ENCODE measurements at places on chromosomes 13 and 19. TPM values are rescaled to one million over a fixed set of nuclear protein-coding genes. Genes with fewer than 3 reads are reported as not detected.

DNA sequence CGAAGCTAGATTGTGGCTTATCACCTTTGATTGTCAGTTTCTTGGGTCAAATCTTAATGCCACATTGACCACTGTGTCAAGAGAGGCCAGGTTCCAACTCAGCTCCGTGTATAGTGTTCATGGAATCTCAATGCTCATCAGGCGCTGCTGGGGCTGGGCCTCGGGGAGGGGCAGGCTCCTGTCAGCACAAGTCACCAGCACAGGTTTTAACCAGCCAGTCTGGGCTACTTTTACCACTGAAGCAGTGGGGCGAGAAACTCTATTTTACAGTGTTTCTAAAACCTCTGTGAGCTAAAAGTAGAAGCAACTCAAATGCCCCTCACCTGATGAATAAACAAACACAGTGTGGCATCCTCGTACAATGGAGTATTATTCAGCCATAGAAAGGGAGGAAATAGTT, 118.7 kb upstream of the GJB6 start:
- no peak overlapping the region for H3K27ac ChIP-seq
- no peak for DNase-seq
- no peaks in the 10 kb centered on the region for H3K27me3 ChIP-seq

DNA sequence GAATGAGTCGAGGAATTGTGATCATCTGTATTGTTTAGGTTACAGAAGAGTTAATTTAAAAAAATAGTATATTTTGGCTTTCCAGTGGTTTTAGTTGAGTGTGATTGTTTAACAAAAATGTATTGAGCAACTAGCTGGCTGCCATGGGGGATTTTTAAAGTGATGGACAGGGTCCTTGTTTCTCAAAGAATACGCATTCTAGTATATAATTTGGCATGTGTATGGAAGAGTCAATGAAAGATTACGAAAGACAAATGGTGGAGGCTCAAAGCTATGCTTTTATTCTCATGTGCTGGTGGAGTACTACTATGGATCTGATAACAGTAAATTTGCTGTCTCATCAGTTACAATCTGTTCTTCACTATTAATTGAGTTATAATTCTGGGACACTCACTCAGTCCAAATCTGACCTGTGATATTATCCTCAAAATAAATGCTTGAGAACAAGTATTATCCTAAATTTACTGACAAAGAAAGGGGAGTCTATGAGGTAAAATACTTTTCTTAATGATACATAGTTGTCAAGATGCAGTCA, 240.0 kb downstream of the GPC6 start:
- H3K4me3 ChIP-seq: no peak overlapping the region
- no peaks in the 10 kb centered on the region for H3K27me3 ChIP-seq
- H3K27ac ChIP-seq: no peak overlapping the region
- H3K4me1 ChIP-seq: no peaks in the 10 kb centered on the region
- H3K36me3 ChIP-seq: no peaks in the 10 kb centered on the region

- DNase-seq: peak; percentile 51
- no peaks in the 10 kb centered on the region for H3K4me1 ChIP-seq
- H3K27ac ChIP-seq: no peak overlapping the region
- H3K4me3 ChIP-seq: no peak overlapping the region
These were observed 1.3 kb upstream of the FFAR1 start for GRCh38 chr19:35346193-35347052.

- DNase-seq: no peak
- no peaks in the 10 kb centered on the region for H3K27me3 ChIP-seq
- no peak overlapping the region for H3K4me3 ChIP-seq
- no peaks in the 10 kb centered on the region for H3K36me3 ChIP-seq
- H3K4me1 ChIP-seq: no peaks in the 10 kb centered on the region
These were observed 45.0 kb downstream of the LACC1 start for GRCh38 chr13:43924549-43925245.

DNA sequence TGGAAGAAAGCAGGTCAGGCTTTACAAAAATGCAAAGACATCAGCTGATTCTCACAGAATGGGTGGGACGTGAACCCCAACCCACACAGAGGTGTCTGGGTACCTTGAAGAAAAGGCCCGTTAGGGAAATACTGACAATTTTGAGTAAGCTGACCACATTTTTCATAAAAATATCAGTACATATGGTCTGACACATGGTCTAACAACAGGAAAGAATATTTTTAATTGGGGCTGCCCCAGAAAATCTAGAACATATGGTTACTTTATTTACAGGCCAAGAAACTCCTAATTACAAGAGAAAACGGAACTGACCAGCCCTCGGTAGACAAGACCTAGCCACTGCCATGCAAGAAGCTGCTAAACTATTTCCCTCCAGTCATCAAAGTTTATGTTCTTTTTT, 48.7 kb upstream of the ITM2B start:
- no peak for DNase-seq
- no peak overlapping the region for H3K27ac ChIP-seq
- H3K27me3 ChIP-seq: no peaks in the 10 kb centered on the region
- no peaks in the 10 kb centered on the region for H3K4me1 ChIP-seq
- no peaks in the 10 kb centered on the region for H3K36me3 ChIP-seq
- no peak overlapping the region for H3K4me3 ChIP-seq

GRCh38 chr13:48741377-48741776, 87.6 kb downstream of the CYSLTR2 start:
- no peaks in the 10 kb centered on the region for H3K4me1 ChIP-seq
- no peaks in the 10 kb centered on the region for H3K27me3 ChIP-seq
- H3K27ac ChIP-seq: no peak overlapping the region
- DNase-seq: no peak

DNA sequence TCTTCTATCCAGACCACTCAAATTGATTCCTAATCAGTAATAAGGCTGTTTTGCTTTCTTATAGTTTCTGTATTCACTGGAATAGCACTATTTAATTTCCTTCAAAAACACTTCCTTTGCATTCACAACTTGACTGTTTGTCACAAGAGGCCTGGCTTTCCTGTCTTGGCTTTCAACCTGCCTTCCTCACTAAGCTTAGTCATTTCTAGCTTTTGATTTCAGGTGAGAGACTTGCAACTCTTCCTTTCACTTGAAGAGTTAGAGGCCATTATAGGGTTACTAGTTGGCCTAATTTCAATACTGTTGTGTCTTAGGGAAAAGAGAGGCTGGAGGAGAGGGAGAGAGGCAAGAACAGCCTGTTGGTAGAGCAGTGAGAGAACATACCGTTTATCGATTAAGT, 47.0 kb downstream of the SACS start:
- no peaks in the 10 kb centered on the region for H3K4me1 ChIP-seq
- no peaks in the 10 kb centered on the region for H3K27me3 ChIP-seq
- H3K4me3 ChIP-seq: no peak overlapping the region
- H3K36me3 ChIP-seq: no peaks in the 10 kb centered on the region
- no peak for DNase-seq

DNA sequence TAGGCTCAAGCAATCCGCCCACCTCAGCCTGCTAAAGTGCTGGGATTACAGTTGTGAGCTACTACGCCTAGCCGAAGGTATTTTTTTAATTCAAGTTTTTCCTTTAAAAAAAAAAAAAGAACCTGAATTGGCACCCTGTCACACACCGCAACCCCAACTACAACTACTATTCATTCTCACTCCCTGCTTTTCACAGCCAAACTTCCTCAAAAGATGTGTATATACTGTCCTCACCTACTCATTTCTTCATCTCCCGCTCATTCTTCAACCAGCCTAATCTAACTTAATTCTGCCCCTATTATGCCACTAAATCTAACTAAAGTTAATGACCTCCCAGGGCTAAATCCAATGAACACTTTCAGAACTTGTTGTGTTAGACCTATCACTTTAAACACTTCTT, 12.7 kb upstream of the WBP4 start:
- no peak overlapping the region for H3K27ac ChIP-seq
- no peak for DNase-seq
- no peaks in the 10 kb centered on the region for H3K4me1 ChIP-seq
- no peaks in the 10 kb centered on the region for H3K27me3 ChIP-seq
- H3K4me3 ChIP-seq: no peak overlapping the region
- no peaks in the 10 kb centered on the region for H3K36me3 ChIP-seq

GRCh38 chr19:4768934-4769777, 22.4 kb upstream of the FEM1A start:
- H3K36me3 ChIP-seq: no peaks in the 10 kb centered on the region
- DNase-seq: peak; percentile 57
- H3K27ac ChIP-seq: no peak overlapping the region
- no peaks in the 10 kb centered on the region for H3K27me3 ChIP-seq
- no peaks in the 10 kb centered on the region for H3K4me1 ChIP-seq

- no peaks in the 10 kb centered on the region for H3K27me3 ChIP-seq
- H3K4me3 ChIP-seq: peak overlapping the region; percentile 91
- H3K27ac ChIP-seq: peak overlapping the region; percentile 97
- peaks cover 16% of the 10 kb centered on the region for H3K4me1 ChIP-seq
- H3K36me3 ChIP-seq: no peaks in the 10 kb centered on the region
These were observed 949 bp downstream of the SERTAD1 start for GRCh38 chr19:40424637-40425449.

- H3K4me1 ChIP-seq: no peaks in the 10 kb centered on the region
- no peak overlapping the region for H3K4me3 ChIP-seq
- H3K27ac ChIP-seq: no peak overlapping the region
- H3K27me3 ChIP-seq: no peaks in the 10 kb centered on the region
- H3K36me3 ChIP-seq: no peaks in the 10 kb centered on the region
These were observed 95.7 kb upstream of the C1QTNF9B start for GRCh38 chr13:23992781-23993679.

- peaks cover 4% of the 10 kb centered on the region for H3K4me1 ChIP-seq
- H3K27ac ChIP-seq: no peak overlapping the region
- no peaks in the 10 kb centered on the region for H3K27me3 ChIP-seq
- no peak for DNase-seq
- H3K4me3 ChIP-seq: no peak overlapping the region
These were observed 4.7 kb upstream of the PTGIR start for GRCh38 chr19:46629546-46630025.

DNA sequence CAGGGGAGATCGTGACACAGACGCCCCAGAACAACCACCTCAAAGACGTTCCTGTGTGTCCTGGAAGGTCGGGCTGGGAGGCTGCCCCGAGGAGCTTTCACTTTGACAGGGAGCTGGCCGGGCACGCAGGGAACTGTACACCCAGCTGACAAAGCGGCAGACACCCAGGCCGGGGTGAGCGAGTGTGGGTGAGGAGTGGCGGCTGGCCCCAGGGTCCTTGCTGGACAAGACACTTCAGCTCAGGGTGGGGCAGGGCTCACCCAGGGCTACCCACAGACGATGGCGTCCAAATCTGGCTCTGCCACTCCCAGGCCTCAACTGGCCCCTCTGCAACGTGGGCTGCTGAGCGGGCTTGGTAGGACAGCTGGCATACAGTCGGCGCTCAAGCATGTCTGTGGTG, 2.0 kb downstream of the FGF22 start:
- no peaks in the 10 kb centered on the region for H3K27me3 ChIP-seq
- no peaks in the 10 kb centered on the region for H3K36me3 ChIP-seq
- H3K4me3 ChIP-seq: no peak overlapping the region
- peak; percentile 67 for DNase-seq

DNA sequence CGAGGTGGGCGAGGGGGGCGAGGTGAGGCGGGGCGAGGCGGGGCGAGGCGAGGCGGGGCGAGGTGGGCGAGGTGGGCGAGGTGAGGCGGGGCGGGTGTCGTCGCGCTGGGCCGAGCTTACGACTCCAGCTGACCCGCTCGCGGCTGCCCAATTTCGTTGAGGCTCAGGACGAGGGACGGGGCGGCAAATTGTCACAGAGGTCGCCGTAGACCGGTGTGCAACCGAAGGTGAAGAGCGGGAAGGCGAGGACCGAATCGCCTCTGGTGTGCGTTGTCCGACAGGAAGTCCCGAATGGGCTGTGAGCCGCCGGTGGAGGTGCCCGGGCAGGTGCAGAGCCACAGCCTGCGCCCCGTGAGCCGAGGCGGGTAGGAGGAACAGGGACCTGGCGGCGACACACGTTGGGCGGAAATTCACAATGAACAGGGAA, at the start of gene LACC1:
Gene LACC1, plus strand, starts transcription at position 150 of the 427 bp plus-strand sequence. CDS start 1,082 bp downstream, outside the sequence.
- H3K4me1 ChIP-seq: no peaks in the 10 kb centered on the region
- no peaks in the 10 kb centered on the region for H3K36me3 ChIP-seq
- peak within 1 kb of the TSS; percentile 96 for H3K27ac ChIP-seq
- DNase-seq: peak; percentile 40

DNA sequence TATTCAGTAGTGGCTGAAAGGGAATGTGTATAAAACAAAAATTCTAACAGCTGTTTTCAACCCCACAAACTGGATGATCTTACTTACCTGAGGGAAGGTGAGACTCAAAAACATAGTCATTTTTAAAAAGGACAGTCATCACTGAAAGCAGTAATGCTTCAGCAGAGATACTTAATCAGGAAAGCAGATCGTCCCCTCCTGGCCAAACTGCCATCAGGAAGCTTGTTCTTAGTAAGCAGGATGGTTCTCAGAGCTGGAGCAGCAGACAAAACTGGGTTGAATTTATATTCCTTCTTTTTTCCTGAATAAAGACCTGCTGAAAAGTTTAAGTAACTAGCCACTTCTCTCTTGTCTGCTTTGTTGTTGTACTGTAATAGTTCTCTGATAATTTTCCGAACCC, 1156.5 kb downstream of the OLFM4 start:
- H3K36me3 ChIP-seq: no peaks in the 10 kb centered on the region
- DNase-seq: no peak
- no peak overlapping the region for H3K27ac ChIP-seq

DNA sequence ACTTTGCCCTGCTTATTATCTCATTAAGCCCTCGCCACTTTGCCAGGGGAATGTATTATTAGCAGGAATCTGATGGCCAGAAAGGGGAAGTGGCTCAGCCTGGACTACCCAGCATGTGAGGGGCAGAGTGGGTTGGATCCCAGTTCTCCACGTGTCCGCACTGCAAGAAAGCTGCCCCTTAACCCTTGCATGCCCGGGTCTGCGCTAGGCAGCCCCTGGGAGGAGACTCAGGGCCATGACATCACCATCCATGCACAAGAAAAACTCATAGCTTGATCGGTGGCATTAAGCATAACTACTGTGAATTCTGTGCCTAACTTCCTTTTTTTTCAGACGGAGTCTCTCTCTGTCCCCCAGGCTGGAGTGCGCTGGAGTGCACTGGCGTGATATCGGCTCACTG, 8.9 kb downstream of the CACNG8 start:
- H3K4me3 ChIP-seq: no peak overlapping the region
- no peak overlapping the region for H3K27ac ChIP-seq

GRCh38 chr13:23673354-23673753, 103.1 kb downstream of the TNFRSF19 start:
- H3K27ac ChIP-seq: no peak overlapping the region
- H3K4me1 ChIP-seq: no peaks in the 10 kb centered on the region
- DNase-seq: no peak
- no peak overlapping the region for H3K4me3 ChIP-seq
- no peaks in the 10 kb centered on the region for H3K27me3 ChIP-seq
- no peaks in the 10 kb centered on the region for H3K36me3 ChIP-seq

DNA sequence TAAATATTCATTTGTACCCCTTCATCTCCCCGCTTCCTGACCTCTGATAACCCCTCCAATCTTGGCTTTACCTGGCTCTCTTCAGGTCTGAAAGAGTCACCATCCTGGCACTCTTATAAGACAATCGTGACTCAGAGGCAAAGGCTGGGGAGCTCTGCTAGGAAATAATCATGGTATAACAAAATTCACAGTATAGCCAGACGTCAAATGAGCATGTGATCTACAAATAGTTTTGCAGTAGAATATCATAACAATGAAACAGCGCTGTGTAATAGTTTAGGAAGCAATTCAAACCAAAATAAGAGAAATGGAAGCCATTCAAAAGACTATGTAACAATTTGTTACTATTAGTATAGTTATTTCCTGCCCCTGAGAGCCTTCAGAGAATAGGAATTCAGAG, 34.2 kb downstream of the RXFP2 start:
- H3K4me3 ChIP-seq: no peak overlapping the region
- H3K27ac ChIP-seq: no peak overlapping the region
- no peaks in the 10 kb centered on the region for H3K36me3 ChIP-seq
- H3K27me3 ChIP-seq: no peaks in the 10 kb centered on the region
- H3K4me1 ChIP-seq: no peaks in the 10 kb centered on the region

- no peak for DNase-seq
- H3K36me3 ChIP-seq: no peaks in the 10 kb centered on the region
- no peaks in the 10 kb centered on the region for H3K27me3 ChIP-seq
- H3K4me1 ChIP-seq: no peaks in the 10 kb centered on the region
These were observed 128.9 kb upstream of the KLHL1 start for GRCh38 chr13:70237131-70237530.

NUMBL gene
- total RNA-seq: 34.7 TPM

ZNF490 gene
- total RNA-seq: 5.6 TPM

ZNF865 gene
- 3.2 TPM for total RNA-seq

Measured in breast epithelium (tissue), 4 donors.